CD4-positive, alpha-beta memory T cell (primary cell): ENCODE measurements at places on chromosomes 5 and 9. TPM values are rescaled to one million over a fixed set of nuclear protein-coding genes. Genes with fewer than 3 reads are reported as not detected.

FOXD4 gene
- 0.35 TPM for total RNA-seq

IFNB1 gene
- total RNA-seq = not detected

PCSK1 gene
- not detected for total RNA-seq

SHOC1 gene
- not detected for total RNA-seq

MZB1 gene
- total RNA-seq = 1.1 TPM

DNA sequence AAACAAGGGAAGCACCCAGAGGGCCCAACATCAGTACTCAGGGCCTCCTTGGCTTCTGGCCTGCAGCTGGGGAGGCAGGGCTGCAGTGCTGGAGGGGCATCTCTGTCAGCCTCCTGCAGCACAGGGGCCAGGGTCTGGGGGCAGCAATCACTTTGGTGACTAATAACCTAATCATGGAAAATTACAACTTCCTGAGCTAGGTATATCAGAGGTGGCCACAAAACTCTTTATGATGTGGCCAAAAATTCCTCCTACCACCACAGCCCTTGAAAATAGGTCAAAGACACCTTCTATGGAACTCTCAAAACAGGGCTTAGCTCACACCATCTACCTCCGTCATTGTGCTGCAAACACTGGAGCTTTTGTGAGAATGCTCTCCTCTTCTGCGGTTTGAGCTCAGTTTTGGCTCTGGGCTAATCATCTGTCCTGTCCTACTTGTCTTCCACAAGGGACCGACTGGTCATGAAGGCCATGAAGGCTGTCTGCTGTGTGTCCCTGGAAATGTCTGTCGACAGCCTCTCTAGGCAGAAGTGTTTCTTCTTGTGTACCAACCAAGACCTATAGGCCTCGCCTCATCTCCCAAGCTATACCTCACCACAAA, 28.6 kb downstream of the CSF2 start:
- H3K27me3 ChIP-seq = no peaks in the 10 kb centered on the region
- DNase-seq = peak; percentile 85
- H3K27ac ChIP-seq = peak overlapping the region; percentile 80
- peaks cover 83% of the 10 kb centered on the region for H3K4me1 ChIP-seq

DNA sequence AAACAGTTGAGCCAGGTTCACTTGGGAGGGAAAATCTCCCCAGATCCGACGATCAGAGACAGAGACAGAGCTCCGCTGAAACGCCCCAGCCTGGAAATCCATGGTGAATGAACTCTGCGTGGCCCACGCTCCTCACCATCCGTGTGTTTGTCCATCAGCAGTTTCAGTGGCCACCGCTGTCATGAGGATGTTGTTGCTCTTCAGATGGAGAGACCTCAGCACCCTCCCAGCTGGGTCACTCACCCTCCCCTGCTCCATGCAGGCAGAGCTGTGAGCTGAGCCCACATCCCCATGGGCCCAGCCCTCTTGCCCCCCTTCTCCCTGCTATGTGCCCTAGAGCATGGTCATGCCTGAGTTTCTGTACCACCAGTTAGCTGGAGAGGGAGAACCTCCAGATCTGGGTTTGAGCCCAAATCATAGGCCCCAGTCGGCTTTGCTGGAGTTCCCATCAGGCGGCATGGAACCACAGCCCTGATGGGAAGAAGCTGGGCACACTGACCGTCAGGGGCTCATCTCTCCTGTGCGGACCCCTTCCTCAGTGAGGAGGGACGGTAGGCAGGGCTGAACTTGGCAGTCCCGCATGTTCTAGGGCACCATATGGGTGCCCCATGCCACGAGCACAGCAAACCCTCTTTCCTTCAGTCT, 154.4 kb upstream of the COL5A1 start:
- no peaks in the 10 kb centered on the region for H3K4me1 ChIP-seq
- H3K4me3 ChIP-seq = no peak overlapping the region
- H3K27me3 ChIP-seq = no peaks in the 10 kb centered on the region
- H3K27ac ChIP-seq = no peak overlapping the region

GRCh38 chr5:67679184-67679841, 482.7 kb upstream of the CD180 start:
- no peaks in the 10 kb centered on the region for H3K27me3 ChIP-seq
- H3K4me1 ChIP-seq = no peaks in the 10 kb centered on the region

GRCh38 chr5:79287907-79288306, 52.0 kb downstream of the JMY start:
- H3K36me3 ChIP-seq = peaks cover 4% of the 10 kb centered on the region
- H3K27me3 ChIP-seq = no peaks in the 10 kb centered on the region
- no peak overlapping the region for H3K27ac ChIP-seq
- no peak for DNase-seq
